ENCODE measurements at places on chromosomes 5 and 9. TPM values are rescaled to one million over a fixed set of nuclear protein-coding genes. Genes with fewer than 3 reads are reported as not detected.

- no peak overlapping the region for H3K27ac ChIP-seq
- H3K4me1 ChIP-seq = peaks cover 20% of the 10 kb centered on the region
- H3K4me3 ChIP-seq = no peak overlapping the region
- H3K36me3 ChIP-seq = no peaks in the 10 kb centered on the region
- DNase-seq = no peak
Observed at GRCh38 chr5:1118231-1118698, 6.4 kb upstream of the SLC12A7 start.

- H3K27ac ChIP-seq = no peak overlapping the region
- peaks cover 19% of the 10 kb centered on the region for H3K4me1 ChIP-seq
- H3K4me3 ChIP-seq = no peak overlapping the region
- H3K36me3 ChIP-seq = no peaks in the 10 kb centered on the region
- H3K27me3 ChIP-seq = no peaks in the 10 kb centered on the region
- DNase-seq = no peak
Observed at GRCh38 chr9:124760719-124761118, 10.4 kb downstream of the NR6A1 start.

DNA sequence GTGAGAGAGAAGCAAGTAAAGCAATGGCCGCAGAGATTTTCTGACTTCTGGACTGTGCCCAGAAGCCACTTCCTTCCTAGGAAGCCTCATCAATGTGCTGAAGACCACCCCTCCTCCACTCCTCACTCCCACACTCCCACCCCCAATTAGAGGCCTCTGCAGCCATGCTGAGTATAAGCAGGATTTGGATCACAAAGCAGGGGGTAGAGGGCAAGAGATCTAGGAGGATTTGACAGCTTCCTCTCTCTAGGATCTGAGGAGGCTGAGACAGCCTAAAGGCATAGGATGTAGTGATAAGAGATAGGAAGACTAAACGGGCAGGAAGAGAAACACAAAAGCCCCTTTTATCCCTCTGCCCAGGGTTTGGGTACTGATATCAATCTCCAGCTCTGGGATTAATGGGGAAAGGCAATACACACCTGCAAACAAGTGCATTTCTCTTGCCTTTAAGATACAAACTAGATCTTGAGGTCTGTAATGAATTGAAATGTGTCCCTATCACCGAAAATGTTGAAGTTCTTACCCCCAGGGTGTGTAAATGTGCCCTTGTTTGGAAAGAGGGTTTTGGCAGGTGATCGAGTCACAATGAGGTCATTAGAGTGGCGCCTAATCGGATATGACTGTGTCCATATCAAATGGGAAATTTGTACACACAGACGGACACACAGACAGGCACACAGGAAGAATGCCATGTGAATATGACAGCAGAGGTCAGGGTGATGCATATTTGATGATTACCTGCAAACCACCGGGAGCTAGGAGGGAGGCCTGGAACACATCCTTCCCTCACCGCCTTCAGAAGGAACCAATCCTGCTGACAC lies 28.5 kb downstream of the KCNV2 start:
- no peaks in the 10 kb centered on the region for H3K36me3 ChIP-seq
- H3K27ac ChIP-seq = no peak overlapping the region
- H3K27me3 ChIP-seq = no peaks in the 10 kb centered on the region
- H3K4me3 ChIP-seq = no peak overlapping the region
- no peaks in the 10 kb centered on the region for H3K4me1 ChIP-seq

DNA sequence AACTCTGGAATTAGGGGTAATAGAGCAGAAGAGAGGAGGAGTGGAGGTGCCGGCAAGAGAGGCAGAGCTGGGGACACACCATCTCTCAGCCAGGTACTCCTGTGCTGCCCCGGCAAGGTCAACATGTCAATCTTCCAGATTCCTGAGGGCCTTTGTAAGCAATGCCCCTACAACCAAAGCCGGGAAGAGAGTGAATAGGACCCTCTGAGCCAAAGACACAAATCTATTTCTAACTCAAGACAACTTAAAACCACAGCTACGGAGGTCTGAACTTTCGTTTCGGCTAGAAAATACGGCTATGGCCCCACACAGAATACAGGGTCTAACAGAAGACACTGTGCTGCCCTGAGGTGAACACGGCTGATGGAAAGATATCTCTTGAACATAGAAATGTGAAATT lies 66.6 kb downstream of the SERINC5 start:
- H3K4me1 ChIP-seq = peaks cover 10% of the 10 kb centered on the region
- H3K27me3 ChIP-seq = no peaks in the 10 kb centered on the region
- no peak overlapping the region for H3K27ac ChIP-seq
- H3K4me3 ChIP-seq = peak overlapping the region; percentile 10

The SLC4A9 gene
- total RNA-seq = not detected

The CXCL14 gene
- not detected for total RNA-seq

The FOXD1 gene
- 10.4 TPM for total RNA-seq

All from SJSA1 (cell line).